Purkinje cell (primary cell): ENCODE measurements at places on chromosomes 6 and 20. TPM values are rescaled to one million over a fixed set of nuclear protein-coding genes. Genes with fewer than 3 reads are reported as not detected.

Gene PTGIS
- polyA plus RNA-seq = not detected in 2 replicates

Gene FAM210B
- polyA plus RNA-seq = 7.6 and 15.1 TPM in 2 replicates

Gene LST1
- polyA plus RNA-seq = not detected in 2 replicates

Gene ROMO1
- 384 and 446 TPM in 2 replicates for polyA plus RNA-seq

Gene TNNC2
- polyA plus RNA-seq = 3.8 TPM in 1 of 2 replicates, not detected in the other

Gene HTR1B
- polyA plus RNA-seq = not detected in 2 replicates

Gene SEMG1
- not detected in 2 replicates for polyA plus RNA-seq

Gene CNR1
- 25.1 and 28.2 TPM in 2 replicates for polyA plus RNA-seq

Gene LIME1
- polyA plus RNA-seq = not detected in 2 replicates

Gene PSORS1C2
- polyA plus RNA-seq = not detected in 2 replicates
